ENCODE measurements at places on chromosomes 4 and X.

GRCh38 chrX:28311466-28311865 lies 275.8 kb upstream of the IL1RAPL1 start:
- no peak for DNase-seq

GRCh38 chr4:173821876-173822275 lies 291.8 kb upstream of the HAND2 start:
- DNase-seq = no peak

DNA sequence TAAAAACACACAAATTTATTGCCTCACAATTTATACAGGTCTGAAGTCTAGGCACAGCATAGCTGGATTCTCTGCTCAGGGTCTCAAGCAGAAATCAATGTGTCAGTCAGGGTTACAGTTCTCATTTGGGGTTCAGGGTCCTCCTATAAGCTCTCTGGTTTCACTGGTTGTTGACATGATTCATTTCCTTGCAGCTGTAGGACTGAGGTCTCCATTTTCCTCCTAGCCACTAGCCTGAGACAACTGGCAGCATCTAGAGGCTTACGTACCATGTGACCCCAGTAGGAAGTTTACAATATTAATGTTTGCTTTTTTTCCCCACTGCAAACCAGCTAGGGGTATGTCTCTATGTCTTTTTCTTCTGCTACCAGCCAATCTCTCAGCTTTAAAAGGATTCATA lies 102.5 kb downstream of the CPEB2 start:
- DNase-seq = no peak

GRCh38 chr4:164508097-164508496 lies 245.8 kb upstream of the SMIM31 start:
- no peak for DNase-seq

DNA sequence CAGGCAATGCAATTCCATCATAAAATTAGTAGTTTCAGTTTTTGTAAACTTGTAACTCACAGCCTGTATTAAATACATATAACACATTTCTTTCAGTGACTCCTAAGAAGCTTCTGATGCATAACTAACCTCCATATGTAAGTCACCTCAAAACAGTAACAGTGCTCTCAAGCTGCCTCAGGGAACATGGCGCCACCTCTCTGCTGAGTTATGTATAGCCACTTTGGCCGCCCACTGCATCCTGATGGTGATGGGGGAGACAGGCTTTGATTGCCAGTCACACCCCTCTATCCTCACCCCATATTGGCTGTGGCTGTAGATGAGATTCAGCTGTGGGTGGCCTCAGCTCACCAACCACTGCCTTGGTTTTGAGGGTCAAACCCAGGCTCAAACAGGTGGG lies 54.3 kb downstream of the LRBA start:
- no peak for DNase-seq

- no peak for DNase-seq
Observed at GRCh38 chr4:183333202-183333601, 11.0 kb upstream of the CLDN24 start.

- no peak for DNase-seq
Observed at GRCh38 chrX:74450803-74451449, 29.6 kb downstream of the SLC16A2 start.

- DNase-seq = no peak
Observed at GRCh38 chrX:107168257-107168656, 38.0 kb downstream of the NUP62CL start.

DNA sequence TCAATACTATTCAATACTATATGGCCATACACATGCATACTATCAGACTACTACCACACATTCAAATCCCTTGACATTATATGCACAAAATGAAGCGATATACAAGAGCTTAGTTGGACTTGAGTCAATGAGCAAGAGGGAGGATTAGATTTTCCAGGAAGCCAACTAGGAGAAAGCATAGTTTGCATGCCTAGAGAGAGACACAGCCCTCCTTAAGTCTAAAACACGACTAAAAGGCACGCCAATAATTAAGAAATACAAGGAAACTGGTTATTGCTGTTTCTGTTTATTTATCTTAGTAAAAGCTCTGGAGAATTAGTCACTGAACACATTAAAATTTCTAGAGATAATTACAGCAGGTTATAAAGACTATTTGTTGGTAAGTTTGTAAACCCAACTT lies 21.8 kb downstream of the MBNL3 start:
- no peak for DNase-seq

DNA sequence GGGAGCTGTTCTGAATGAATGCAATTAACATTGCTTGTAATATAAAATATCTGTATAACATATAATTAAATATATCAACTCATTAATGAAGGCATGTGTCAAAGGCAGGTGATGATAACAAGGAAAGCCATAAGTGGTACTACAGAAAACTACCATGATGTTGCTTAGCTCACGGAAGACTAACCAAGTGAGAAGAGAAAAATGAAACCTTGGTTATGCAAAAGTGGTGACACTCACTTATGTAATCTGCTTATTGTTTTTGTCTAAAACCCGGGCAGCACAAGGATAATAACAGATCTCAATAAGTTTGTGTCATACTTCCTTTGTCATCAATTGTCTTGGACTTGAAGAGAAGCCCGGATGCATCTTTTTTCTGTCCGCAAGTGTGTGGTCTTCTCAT lies 156.4 kb downstream of the HS6ST2 start:
- DNase-seq = no peak

DNA sequence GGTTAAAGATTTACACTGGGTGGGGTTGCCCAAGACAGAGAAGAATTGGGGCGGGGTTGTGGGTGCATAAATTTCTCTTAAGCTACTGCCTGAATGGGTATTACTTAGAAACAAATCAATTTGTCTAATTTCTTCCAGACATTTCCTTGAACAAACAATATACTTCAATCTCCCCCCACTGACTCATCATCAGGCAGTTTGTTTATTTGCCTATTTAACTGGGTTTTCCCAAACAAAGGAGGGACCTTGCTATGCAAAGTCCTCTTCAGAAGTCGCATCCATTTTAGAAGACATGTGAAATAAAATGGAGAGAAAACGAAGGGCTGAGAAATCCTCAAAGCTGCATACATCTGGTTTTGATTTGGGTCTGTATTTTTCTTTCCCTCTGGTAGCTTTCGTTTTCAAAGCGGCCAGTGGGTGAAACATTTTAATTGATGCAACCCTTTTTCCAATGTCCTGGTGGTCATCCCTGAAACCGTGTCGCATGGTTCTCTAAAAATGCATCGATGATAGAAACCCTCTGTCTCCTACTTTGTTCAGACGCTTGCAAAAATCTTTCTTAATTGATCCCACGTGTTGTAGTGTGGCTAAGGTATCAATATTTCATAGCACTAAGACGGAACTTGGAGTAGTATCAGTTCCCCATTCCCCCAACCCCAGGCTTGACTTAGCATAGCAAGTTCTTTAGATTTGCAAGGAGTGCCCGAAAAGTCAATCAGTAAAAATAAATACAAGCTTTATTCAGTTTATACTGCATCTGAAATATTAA lies 115.1 kb upstream of the MXRA5 start:
- no peak for DNase-seq

- no peak for DNase-seq
Observed at GRCh38 chr4:8766610-8767009, 105.0 kb downstream of the HMX1 start.

GRCh38 chrX:17769701-17770269 lies 32.5 kb downstream of the SCML1 start:
- no peak for DNase-seq

DNA sequence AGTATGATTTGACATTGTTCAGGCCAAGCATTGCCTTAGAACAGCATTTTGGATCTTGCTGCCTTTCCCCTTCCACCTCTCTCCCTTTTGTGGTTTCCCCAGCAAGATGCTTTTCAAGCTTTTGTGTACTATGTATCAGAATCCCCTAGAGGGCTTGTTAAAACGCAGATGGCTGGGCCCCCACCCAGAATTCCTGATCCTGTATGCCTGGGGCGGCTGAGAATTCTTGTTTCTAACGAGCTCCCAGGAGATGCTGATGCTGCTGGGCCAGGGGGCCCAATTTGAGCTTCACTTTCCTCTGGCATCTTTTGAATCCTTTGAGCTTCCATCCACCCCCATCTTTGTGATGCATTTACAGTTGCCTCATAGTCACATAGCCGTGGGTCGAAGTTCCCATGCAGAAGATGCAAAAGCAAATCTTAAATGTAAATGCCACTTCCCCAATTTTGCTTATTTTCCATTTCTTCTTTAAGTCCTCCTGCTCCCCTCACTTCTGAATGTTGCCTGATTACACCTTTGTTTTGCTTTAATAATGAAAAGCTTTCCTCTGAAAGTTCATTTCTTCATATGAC lies 18.5 kb downstream of the HCCS start:
- no peak for DNase-seq

DNA sequence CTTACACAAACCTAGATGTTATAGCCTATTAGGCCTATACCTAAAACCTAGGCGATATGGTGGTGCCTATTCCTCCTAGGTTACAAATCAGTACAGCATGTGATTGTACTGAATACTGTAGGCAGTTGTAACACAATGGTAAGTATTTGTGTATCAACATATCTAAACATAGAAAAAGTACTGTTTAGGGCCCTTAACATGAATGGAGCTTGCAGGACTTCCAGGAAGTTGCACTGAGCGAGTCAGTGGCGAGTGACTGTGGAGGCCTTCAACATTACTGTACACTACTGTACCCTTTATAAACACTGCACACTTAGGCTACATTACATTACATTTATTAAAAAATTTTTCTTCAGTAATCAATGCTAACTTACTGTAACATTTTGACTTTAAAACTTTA lies 37.8 kb downstream of the WWC2 start:
- DNase-seq = no peak

DNA sequence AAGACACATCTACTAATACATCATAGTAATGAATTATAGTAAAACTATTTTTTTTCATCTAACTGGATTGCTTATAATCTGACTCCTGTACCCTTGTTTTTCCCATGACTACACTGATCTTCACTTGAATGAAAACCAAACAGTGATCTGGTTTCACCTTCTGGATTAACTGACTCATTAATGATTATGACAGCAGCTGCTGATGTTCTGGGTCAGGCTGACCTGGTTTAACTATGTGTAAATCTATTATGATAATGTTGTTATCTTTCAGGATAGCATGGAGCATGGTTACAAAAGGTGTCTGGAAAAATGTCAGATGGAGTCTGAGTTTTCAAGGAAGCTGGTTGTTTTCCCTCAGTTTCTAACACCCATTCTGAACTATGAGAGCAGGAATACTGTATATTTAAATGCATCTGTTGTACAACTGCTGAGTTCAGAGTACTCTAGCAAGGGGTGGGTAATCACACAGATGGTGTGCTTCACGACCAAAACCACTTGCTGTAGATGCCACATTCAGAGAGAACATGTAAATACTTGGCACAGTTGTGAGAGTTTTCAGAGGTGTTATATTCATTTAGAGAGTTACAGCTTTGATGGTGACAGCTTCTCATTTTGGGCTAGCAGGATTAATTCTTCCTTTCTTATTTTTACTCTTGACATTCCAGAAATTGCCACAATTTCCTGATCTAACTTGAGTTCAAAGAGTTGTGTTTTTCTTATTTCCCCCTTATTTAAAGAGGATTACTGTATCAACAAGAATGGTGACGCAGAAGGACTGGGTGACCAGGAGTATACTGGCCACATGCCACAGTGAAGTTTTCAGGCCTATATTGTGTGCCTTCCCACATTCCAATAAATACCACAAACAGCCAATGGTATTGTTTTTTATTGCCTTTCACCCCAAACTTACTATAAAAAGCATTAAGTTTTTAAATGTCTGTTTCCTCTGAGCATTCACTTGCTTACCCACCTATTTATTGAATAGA lies 249.7 kb upstream of the TET2 start:
- DNase-seq = no peak

DNA sequence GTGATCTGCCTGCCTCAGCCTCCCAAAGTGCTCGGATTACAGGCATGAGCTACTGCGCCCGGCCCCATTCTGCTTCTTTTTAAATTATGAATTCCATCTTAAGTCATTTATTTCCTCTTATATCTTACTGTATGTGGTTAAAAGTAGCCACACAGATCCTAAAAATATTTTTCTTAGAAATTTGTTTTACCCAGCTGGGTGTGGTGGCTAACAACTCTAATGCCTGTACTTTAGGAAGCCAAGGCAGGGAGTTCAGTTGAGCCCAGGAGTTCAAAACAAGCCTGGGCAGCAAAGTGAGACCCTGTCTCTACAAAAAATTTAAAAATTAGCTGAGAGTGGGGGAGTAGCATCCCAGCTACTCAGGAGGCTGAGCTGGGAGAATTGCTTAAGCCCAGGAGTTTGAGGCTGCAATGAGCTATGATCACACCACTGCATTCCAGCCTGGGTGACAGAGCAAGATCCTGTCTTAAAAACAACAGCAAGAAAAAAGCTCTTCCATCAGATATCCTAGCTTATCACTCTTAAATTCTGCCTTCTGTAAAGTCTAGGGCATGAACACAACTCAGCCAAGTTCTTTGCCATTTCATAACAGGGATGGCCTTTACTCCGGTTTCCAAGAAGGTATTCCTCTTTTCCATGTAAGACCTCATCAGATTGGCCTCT lies 15.1 kb upstream of the AFF1 start:
- DNase-seq = no peak

DNA sequence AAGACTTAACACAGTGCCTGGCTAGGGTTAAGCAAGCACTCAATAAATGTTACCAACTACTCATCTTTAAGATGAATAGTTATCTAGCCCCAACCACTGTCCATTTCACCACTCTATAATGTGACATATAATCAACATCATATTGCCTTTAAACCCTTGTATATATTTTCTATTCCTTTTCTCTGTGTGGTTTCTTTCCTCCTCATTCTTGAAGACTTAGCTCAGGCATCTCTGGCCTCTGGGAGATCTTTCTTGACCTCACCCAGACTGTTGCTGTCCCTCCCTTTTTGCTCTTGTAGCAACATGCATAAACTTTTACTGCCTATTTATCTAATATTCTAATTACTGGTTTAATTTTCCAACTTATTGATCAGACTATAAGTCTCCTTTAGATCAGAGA lies 249.9 kb upstream of the MAB21L2 start:
- DNase-seq = no peak

GRCh38 chrX:128759745-128760144 lies 707.5 kb upstream of the ACTRT1 start:
- DNase-seq = no peak

GRCh38 chrX:150213481-150214030 lies 149.6 kb upstream of the MAMLD1 start:
- DNase-seq = no peak

DNA sequence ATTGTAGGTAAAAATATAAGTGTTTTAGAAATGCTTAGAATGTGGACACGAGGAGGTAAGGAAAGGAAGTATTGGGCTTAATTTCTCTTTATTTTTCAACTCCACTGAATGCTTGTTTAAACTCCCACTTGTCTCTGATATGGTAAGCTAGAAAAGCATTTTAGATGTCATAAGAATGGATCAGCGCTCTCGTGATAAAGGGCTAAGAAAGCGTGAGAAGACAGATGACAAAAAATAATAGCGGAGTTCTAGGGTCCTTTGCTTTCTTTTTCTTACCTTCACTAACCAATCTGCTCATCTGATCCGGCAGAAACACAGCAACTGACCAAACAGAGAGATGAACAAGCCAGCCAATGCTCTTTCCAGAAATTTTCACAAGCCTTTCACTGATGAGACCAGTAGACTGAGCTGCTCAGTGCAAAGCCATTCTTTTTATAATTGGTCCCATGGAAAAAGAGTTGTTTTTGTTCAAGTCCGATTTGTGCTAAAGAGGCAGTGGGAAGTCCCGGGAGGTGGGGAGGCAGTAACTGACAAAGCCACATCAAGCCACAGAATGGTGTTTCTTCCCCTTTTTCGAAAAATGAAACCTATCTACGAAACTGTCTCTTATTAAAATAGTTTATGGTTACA lies at the start of gene TASL:
TSS of gene TASL (minus strand) at position 405 of the 630 bp plus-strand sequence. CDS start 17,411 bp downstream, outside the sequence.
- DNase-seq = no peak

Data from activated CD8-positive, alpha-beta memory T cell treated with anti-CD3 and anti-CD28 coated beads for 48 hours (primary cell).